Fibroblast of skin of abdomen (primary cell): ENCODE measurements at places on chromosomes 2 and 18.
A peak's percentile ranks its signal among the peaks of the same experiment; 100 is the strongest.

GRCh38 chr2:156435718-156436496 lies at the start of gene GPD2:
Gene GPD2, plus strand, starts transcription at chr2:156436379. Its CDS starts 39,727 bp downstream, at chr2:156476106.
- DNase-seq, result peak; percentile 85

DNA sequence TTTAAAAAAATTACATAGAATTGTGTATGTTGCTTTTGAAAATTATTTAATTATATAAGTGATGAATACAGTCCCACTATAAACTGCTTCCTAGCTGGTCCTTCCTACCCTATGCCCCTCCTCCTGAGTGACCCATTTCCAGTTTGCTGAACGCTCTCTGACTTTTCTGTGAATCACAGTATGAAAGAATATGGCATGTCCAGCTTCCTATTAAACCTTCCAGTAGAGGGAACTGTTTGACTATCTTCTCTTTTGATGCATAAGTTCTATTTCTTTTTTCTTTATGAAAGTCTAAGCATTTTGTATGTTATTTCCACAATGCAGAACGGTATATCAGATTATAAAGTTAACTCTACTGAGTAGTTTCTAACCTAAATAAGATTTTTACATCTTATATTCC lies 41.3 kb downstream of the PSMG2 start:
- DNase-seq, result peak; percentile 67

DNA sequence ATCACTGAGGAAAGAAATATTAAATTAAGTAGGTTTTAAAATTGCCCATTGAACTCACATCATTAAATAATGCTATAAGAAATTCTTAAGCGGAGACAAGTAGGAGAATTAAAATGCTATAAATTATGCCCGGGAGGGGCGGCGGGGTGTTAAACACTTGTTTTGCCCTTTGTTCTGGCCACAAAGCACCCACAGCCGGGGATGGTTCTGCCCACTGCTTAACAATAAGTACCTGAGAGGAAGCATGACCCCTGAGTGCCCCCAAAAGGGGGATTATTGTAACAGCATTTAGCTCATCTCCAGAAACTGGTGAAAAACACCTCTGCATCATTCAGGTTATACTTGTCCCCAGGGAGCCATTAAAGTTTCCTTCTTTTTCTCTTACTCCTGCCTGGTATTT lies 332.7 kb upstream of the POU3F3 start:
- DNase-seq, result no peak

- DNase-seq, result no peak
Measured at GRCh38 chr2:105675841-105676240, 68.9 kb upstream of the NCK2 start.

- peak; percentile 4 for DNase-seq
Measured at GRCh38 chr2:44753552-44754285, 187.8 kb upstream of the SIX3 start.

- DNase-seq, result no peak
Measured at GRCh38 chr2:220932041-220932440, 640.1 kb downstream of the EPHA4 start.

- no peak for DNase-seq
Measured at GRCh38 chr18:5197461-5197860, 404 bp upstream of the AKAIN1 start.

GRCh38 chr2:233343171-233343705 lies 11.1 kb upstream of the DGKD start:
- DNase-seq, result no peak

DNA sequence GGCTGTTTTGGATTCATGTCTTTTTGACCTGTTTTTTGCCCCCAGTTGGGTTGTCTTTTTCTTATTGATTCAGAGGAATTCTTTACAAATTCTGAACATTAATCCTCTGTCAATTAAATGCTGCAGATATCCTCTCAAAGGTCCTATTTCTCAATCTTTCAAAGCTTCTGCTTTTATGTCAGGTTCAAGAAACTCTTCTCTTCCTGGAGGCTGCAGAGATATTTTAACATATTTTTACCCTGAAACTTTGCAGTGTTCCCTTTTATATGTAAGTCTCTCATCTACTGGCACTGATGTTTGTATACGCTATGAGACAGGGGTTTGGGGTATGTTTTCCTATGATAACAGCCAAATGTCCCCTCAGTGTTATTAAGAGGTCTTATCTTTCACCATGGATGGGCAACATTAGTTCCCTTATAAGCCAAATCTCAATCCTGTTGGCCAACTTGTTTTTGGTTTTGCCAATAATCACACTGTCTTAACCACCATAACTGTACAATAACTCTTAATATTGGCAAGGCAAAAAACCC lies 159.3 kb downstream of the HDAC4 start:
- DNase-seq, result no peak

DNA sequence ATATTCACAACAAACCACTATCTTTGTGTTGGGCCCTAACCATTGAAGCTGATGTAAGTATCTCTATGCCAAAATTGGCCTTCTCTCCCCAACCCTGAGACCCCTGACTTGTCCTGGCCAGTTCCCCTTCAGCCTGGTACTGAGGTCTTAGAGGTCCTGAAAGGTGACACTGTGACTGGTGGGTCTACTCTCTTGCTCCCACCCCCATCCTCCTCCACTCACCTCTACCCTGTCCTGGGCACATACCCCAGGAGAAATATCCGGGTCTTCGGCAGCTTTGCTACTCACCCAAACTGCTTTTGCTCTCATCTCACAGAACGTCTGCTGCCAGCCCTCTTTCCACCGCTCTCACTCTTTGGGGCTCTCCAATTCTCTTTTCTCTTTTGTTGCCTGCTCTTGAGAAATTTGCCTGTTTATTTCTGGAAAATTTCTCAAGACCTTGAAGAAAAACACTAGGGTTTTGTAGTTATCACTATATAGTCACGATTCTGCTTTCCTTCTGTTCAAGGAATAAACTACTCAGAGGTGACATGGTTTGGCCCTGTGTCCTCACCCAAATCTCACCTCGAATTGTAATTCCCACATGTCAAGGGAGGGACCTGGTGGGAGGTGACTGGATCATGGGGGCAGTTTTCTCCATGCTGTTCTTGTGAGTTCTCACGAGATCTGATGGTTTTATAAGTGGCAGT lies 133.8 kb upstream of the PKDCC start:
- no peak for DNase-seq

DNA sequence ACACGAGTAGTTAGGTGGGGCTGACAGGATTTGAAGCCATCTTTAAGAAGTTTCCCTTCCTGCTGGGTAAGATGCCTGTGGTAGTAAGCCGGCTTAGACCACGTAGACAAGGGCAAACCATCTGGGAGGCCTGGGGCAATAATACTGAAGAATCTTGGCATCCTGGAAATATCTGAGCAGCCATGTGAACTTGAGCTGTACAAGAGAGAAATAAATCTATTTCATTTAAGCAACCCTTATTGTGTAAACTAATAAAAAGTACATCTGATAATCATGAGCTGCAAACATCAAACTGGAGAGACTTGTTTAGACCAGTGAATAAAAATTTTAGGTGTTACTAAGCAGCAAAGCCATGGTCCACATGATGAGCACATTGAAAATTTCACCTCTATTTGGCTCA lies 11.4 kb upstream of the CETN1 start:
- no peak for DNase-seq
